ENCODE measurements at places on chromosomes 4 and X. TPM values are rescaled to one million over a fixed set of nuclear protein-coding genes. Genes with fewer than 3 reads are reported as not detected.

The NEUROG2 gene
- polyA plus RNA-seq, result not detected

The ABRAXAS1 gene
- 30.1 TPM for polyA plus RNA-seq

The BBS12 gene
- polyA plus RNA-seq, result 2.2 TPM

The SLC4A4 gene
- polyA plus RNA-seq, result 14.7 TPM

The BEX2 gene
- 0.14 TPM for polyA plus RNA-seq

The NEIL3 gene
- 3.7 TPM for polyA plus RNA-seq

The MAGEE1 gene
- 0.16 TPM for polyA plus RNA-seq

The ART3 gene
- not detected for polyA plus RNA-seq

The CENPVL2 gene
- polyA plus RNA-seq, result not detected

The PACRGL gene
- polyA plus RNA-seq, result 15.2 TPM

The UGT8 gene
- not detected for polyA plus RNA-seq

The EFHC2 gene
- polyA plus RNA-seq, result 0.42 TPM

The SYN1 gene
- polyA plus RNA-seq, result 0.37 TPM
